ENCODE measurements at places on chromosomes 16 and 17.

DNA sequence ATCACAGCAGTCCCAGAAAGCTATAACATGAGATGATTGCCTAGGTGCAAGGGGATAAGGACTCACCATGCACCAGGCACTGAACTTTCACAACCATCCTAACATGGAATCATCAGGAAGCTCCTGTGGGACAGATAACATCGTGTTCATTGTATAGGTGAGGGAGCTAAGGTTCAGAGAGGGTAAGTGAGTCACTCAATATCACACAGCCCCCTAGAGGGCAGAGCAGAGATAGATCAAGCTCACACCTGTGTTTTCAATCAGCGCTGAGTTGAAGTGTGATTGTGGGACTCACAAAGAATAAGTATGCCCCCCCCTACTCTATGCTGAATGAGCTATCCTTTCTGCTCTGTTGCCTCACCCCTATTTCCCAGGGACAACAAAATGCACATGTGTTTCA is 377.7 kb upstream of the ERCC4 start:
- no peak for DNase-seq

GRCh38 chr16:57855188-57855587 is 52.9 kb upstream of the KIFC3 start:
- DNase-seq, result no peak

- DNase-seq, result no peak
These were observed 215.1 kb downstream of the PRKCA start for GRCh38 chr17:66517336-66518009.

- DNase-seq, result no peak
These were observed 218.5 kb upstream of the CIBAR2 start for GRCh38 chr16:85330694-85331188.

- no peak for DNase-seq
These were observed 470.2 kb downstream of the PMP22 start for GRCh38 chr17:14794961-14795360.

DNA sequence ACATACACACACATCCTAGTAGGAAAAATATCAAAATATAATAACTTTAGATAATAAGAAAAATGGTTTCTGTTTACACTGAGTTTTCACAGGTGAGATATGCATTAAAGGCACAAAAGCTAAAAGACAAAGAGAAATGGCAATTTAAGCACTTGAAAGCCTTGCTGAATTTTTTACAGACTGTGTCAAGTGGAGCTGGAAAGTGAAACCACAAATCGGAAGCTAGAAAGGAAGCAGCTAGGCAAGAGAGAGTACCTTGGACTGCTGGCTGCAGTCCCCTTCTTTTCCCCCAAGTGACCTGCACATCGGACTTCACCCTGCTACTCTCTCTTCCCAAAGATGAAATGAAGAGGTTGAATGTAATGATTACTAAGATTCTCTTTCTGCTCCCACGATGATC is 135.1 kb downstream of the CDH13 start:
- no peak for DNase-seq

DNA sequence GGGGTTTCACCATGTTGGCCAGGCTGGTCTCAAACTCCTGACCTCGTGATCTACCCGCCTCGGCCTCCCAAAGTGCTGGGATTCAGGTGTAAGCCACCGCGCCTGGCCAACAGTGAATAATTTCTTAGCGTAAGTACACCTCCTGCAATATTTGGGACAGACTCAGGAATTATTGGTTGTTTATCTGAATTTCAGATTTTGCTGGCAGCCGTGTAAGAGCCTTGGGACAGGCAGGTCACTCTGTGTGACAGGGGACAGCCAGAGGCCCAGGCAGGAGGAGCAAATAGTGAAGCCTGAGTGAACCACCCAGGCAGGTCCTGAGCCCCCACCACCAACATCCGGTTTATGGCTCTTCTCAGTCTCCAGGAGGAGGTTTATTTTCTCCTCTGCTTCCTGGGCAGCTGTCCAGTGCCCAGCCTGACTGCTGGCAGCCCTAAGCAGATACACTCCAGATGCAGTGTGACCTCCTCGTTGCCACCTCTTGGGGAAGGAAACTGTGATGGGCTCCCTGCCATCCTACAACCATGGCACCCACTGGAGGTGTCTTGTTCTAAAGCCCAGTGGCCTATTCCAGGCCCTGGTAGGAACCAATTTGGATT is 26.2 kb upstream of the ADORA2B start:
- no peak for DNase-seq

All from stimulated activated CD4-positive, alpha-beta T cell treated with anti-CD3 and anti-CD28 coated beads, Interleukin-4, amount 100 ng/mL, for 48 hours (primary cell).